Adrenal gland (tissue), 19 donors: ENCODE measurements at places on chromosomes 16 and 17. TPM values are rescaled to one million over a fixed set of nuclear protein-coding genes. Genes with fewer than 3 reads are reported as not detected.

GRCh38 chr16:88013091-88013609, 61.9 kb downstream of the BANP start:
- H3K36me3 ChIP-seq = no peaks in the 10 kb centered on the region
- DNase-seq = peak; percentile 31
- H3K27ac ChIP-seq = no peak overlapping the region
- H3K27me3 ChIP-seq = no peaks in the 10 kb centered on the region

DOC2B gene
- 5.8 TPM for total RNA-seq

CCL23 gene
- 12.6 TPM for total RNA-seq

DNA sequence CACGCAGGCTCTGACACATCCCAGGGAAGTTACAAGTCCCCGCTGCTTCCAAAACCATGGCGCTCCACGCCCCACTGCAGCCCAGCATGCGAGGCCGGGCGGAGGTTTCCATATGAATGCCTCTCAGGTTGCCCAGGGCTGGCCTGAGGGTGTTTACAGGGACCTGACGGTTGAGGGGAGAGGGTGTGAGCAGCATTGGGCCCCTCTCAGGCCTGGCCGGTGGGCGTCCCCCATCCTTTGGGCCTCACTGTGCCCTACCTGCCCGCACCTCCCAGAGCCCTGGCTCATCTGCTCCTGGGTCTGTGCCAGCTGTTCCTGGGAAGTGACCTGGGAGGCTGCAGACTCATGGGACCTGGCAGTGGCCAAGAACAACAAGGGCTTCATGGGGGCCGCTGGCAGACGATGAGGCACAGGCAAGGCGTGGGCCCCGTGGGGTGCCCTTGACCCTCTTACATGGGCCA, 173.5 kb downstream of the C16orf95 start:
- no peaks in the 10 kb centered on the region for H3K27me3 ChIP-seq
- no peak for DNase-seq
- H3K4me1 ChIP-seq = no peaks in the 10 kb centered on the region
- H3K36me3 ChIP-seq = no peaks in the 10 kb centered on the region

GRCh38 chr16:87418644-87419043, 26.5 kb downstream of the MAP1LC3B start:
- peaks cover 99% of the 10 kb centered on the region for H3K36me3 ChIP-seq
- no peaks in the 10 kb centered on the region for H3K4me1 ChIP-seq
- no peaks in the 10 kb centered on the region for H3K27me3 ChIP-seq
- no peak overlapping the region for H3K27ac ChIP-seq
- no peak overlapping the region for H3K4me3 ChIP-seq
